ENCODE measurements at places on chromosomes 6 and 20.

DNA sequence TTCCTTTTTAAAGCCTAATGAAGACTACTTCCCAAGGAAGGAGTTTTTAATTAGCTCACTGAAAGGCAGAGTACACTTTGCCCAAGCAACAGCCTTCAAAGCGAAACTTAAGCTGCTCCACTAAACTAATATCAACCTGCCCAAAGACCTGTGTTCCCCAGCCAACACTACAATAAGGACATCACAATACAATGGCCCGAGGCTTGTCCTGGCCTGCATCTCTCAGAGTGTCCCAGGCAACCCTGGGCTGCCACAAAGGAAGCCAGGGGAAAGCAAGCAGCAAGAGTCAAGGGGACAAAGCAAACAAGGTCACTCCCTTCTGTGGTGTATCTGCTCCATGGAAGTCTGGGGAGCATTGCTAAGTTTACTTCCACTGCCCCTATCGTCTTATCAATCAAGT is 52.3 kb downstream of the PIGU start:
- no peak for DNase-seq

GRCh38 chr6:141140905-141141304 is 991.8 kb upstream of the GJE1 start:
- no peak for DNase-seq

DNA sequence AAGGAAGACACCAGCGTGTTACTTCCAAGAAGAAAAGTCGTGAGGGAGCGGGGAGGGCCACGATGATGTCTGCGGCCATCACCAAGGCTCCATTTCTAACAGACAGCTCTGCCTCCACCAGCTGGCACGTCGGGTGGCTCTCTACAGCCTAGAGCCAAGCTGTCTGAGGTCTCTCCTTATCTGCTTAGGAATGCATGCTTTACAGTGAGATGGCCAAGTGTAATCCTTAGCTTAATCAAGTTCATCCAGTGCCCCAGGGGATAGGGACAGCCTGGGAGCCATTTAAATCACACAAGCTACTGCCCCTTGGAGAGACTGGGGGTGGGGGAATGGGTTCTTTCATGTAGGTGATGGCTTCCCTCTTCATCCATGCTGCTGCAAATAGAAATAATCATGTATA is 213.8 kb upstream of the CST7 start:
- DNase-seq, result no peak

DNA sequence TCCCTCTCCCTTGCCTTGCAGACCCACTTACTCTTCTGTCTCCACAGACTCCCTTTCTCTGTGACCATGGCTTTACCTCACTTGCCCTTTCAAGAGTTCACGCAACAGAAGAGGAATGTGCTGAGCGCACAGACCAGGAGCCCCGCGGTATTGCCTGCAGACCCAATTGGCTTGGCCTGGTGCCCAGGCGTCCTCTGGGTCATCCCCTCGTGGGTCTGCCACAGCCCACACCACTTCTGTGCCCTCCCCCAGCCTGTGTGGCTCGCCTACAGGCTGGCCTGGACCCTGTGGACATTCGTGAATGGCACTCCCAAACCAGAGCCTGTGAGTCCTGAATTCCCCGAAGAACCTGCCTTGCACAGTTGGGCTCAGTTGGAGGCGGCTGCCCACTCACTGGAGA is 15.3 kb upstream of the NINL start:
- no peak for DNase-seq

DNA sequence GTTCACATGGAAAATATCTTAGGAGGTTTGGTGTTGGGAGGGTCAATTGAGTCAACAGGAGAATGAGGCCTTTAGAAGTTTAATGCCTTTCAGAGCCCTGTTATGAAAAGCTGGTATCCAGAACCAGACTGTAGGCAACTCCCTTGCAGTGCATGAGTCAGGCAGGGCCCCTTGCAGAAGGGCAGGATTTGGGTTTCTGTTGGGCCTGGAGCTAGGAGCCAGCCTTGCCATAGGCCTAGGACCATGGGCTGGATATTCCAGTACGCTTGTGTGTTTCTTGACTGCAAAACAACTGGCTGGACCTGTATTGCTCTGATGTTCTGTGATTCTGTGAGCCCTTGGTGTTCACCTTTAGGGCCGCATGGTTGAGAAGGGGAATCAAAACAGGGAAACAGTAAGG is 350.9 kb upstream of the PRND start:
- DNase-seq, result no peak

- DNase-seq, result no peak
These were observed 147.7 kb upstream of the RPS6KA2 start for GRCh38 chr6:166774770-166775169.

- DNase-seq, result no peak
These were observed 6.2 kb downstream of the CPXM1 start for GRCh38 chr20:2794202-2794748.

DNA sequence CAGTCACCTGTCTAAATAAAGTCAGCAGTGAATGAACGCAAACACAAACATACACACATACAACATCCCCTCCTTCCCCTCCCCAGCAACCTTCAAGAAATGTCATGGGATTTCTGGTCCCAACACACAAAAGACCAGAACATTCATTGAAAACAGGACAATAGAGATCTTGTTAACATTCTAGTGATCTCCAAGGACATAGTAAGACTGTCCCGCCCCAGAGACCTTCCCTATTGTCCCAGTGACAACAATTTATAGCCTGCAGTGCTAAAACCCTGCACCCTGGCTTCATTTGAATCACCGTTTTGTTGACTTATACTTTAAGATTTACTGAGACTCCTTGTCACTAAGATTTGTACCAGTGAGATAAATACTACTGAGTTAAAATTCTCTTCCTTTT is 143.9 kb upstream of the NOX3 start:
- no peak for DNase-seq

GRCh38 chr20:50487397-50487796 is 22.8 kb upstream of the PTPN1 start:
- DNase-seq, result no peak

- no peak for DNase-seq
These were observed 31.9 kb downstream of the ARID1B start for GRCh38 chr6:156809034-156809433.

DNA sequence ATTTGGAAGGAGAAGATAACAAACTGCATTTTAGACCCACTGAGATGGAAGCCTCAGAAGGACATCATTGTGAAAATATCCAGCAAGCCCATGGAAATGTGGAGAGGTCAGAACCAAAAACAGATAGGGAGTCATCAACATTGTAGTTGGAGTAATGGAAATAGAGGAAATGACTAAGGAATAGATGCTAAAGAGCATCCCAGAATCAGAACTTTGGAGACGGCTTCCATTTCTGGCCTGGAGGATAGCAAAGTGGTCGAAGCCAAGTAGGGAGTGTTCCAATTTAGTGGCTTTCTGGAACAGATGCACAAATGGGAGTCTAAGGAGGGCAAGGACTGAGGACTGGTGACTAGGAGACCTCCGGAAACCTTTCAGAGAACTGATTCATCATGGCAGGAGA is 3.6 kb downstream of the BEND6 start:
- DNase-seq, result no peak

- no peak for DNase-seq
These were observed 278.7 kb upstream of the PRND start for GRCh38 chr20:4443016-4443415.

- no peak for DNase-seq
These were observed 37.6 kb downstream of the ANKS1A start for GRCh38 chr6:34926655-34927054.

GRCh38 chr20:63456429-63457284 is 15.8 kb downstream of the KCNQ2 start:
- DNase-seq, result no peak

GRCh38 chr6:154251116-154251515 is 105.5 kb downstream of the IPCEF1 start:
- DNase-seq, result no peak

DNA sequence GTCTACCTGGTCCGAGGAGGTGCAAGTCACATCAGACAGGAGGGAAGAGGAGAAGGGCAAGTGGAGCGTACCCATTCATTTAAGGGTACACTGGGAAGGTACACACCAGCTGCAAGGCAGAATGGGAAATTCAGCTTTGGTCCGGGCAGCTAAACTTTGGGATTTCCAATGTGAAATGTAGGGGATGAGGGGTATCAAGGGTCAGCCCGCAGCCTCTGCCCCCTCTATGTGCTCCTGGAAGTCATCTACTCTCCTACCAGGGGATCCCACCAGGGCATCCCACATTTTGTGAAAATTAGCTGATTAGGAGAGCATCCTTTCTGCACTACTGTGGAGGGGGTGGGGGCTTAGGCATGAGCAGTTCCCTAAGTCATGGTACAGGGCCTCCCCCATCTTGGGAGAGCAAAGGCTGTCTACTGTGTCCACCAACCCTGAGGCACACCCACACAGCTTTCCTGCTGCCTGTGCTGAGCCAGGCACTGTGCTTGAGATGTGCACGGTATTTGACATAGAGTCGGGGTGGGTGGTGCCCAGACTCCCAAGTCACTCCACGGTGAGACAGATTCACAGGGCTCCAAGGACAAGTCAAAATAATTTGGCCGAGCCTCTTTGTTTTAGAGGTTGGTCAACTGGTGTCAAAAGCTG is 189.1 kb upstream of the SULF2 start:
- no peak for DNase-seq

DNA sequence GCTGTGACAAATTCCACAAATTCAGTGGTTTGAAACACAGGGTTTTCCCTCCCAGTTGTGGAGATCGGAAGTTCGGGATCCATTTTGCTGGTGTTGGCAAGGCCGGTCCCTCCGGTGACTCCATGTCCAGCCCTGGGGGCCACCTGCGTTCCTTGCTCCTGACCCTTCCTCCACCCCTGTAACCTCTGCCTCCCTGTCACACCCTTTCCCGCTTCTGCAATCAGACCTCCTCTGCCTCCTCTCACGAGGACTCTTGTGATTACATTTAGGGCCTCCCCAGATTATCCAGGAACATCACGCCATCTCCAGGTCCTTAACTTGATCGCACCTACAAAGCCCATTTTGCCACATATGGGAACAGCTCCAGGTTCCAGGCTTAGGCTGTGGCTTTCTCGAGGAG is 12.5 kb downstream of the RPS6KA2 start:
- no peak for DNase-seq

DNA sequence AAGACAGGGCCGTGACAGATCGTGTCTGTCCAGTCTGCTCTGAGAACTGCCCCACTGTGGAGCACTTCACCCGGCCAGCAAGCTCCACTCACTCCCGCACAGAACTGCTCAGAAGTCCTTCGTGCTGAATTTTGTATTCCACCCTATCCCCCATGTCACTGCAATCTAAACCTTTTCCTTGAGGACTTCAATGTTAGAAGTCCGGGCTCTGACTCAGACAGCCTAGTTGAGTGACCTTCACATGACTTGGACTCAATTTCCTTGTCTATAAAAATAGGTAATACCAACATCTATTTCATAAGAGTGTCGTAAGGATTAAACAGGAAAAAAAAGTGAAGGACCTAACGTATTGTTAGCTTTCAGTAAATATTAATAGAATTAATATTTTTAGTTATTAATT is 161.6 kb downstream of the QRSL1 start:
- no peak for DNase-seq

- no peak for DNase-seq
These were observed 95.2 kb downstream of the TFAP2C start for GRCh38 chr20:56724241-56724757.

- DNase-seq, result no peak
These were observed 81.9 kb downstream of the CRYBG1 start for GRCh38 chr6:106442395-106442794.

DNA sequence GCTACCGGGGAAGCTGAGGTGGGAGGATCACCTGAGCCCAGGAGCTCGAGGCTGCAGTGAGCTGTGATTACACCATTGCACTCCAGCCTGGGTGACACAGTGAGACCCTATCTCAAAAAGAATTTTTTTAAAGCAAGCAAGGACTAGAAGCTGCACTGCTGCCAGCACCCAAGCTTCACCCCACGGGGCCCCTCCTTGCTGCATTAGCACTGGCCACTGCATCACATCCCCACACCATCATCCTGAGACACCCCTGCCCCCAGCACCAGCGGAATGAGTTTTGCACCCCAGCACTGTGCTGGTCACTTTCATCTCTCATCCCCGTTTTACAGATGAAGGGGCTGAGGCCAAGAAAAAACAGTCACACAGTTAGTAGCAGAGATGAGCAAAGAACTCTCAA is 30.9 kb downstream of the TBC1D7 start:
- DNase-seq, result no peak

- DNase-seq, result no peak
These were observed 67.9 kb downstream of the GMPR start for GRCh38 chr6:16306334-16306733.

DNA sequence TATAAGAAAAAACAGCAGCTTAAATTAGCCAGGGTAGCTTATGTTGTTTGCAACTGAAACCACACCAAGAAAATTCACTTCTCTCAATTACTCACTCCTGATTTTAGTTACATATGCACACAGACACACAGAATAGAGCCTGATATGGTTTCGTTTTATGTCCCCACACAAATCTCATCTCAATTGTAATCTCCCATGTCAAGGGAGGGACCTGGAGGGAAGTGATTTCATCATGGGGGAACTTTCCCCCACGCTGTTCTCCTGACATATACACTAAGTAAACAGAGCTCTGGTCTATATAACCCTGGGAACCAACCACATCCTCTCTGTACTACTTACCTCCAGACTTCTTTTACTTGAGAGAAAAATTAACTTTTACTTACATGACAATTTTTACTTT is 9.8 kb downstream of the OR12D1 start:
- no peak for DNase-seq

- DNase-seq, result no peak
These were observed 179.0 kb upstream of the FOXA2 start for GRCh38 chr20:22763257-22763906.

DNA sequence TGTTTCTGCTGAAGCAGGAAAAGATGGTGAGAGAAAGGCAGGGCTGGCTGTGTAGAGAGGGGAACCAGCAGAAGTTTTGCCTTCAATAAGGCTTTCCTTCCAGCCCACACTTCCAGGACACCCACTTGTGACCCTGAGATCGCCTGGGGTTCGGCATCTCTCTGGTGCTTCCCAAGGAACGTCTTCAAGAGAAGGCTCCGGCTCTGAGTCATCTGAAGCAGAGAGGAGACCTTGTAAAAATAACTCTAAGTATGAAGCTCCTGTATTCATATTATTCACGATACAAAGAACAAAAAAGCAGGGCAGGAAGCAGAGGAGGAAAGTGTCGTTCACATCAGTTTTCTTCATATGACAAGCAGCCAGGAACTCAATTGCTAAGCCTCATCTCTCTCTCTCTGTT is 95.4 kb upstream of the MRPS10 start:
- no peak for DNase-seq

GRCh38 chr6:138999949-139000725 is 12.1 kb upstream of the REPS1 start:
- peak; percentile 33 for DNase-seq

DNA sequence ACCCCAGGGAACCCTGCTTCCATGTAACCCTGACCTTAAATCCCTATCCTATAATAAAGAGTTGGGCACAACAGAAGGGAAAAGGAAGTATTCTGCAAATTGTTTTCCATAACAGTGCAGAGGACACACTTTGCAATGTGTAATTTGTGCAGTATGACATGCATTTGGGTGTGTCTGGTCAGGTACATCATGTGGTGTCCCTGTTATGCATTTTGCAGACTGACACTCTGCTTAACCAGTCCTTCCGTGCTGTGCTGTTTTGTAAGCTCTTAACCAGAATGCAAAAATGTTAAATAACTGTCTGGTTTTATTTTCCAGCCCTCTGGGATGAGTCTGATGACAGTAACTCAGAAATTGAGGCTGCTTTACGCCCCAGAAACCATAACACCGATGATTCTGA is 57.0 kb upstream of the XRN2 start:
- no peak for DNase-seq

All from fibroblast of skin of left biceps (primary cell).